Activated CD8-positive, alpha-beta memory T cell treated with anti-CD3 and anti-CD28 coated beads, Interleukin-2, amount 50 U/mL, for 4 hours (primary cell): ENCODE measurements at places on chromosomes 12 and 14.

DNA sequence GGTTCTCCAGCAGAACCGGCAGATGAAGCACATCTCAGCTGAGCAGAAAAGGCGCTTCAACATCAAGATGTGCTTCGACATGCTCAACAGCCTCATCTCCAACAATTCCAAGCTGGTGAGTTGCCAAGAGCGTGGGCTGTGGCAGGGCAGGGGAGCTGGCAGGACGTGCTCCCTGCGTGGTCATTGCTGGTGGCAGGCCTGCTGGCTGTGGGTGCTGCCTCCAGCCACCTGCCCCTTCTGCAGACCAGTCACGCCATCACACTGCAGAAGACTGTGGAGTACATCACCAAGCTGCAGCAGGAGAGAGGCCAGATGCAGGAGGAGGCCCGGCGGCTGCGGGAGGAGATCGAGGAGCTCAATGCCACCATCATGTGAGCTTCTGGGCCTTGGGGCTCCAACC lies 35.8 kb downstream of the IL31 start:
- no peak for DNase-seq

DNA sequence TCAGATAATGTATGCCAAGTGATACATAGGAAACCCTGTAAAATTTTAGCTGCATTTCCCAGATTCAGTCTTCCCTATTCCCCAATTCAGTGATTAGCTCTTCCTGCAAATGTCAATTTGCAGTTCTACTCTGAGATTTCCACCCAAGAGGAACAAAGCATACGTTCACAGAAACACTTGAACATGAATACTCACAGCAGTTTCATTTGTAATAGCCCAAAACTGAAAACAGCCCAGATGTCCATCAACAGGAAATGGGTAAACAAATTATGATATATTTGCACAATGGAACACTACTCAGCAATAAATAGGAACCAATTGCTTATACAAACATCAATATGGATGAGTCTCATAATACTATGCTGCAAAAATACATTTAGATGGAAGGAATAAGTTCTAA lies 194.2 kb downstream of the GXYLT1 start:
- no peak for DNase-seq

GRCh38 chr12:67751381-67751928 lies 102.9 kb downstream of the DYRK2 start:
- no peak for DNase-seq

GRCh38 chr12:109673884-109674283 lies 39.7 kb upstream of the FAM222A start:
- no peak for DNase-seq

GRCh38 chr14:85675957-85676356 lies 146.0 kb downstream of the FLRT2 start:
- DNase-seq: no peak
